ENCODE measurements at places on chromosomes 3 and 15.

DNA sequence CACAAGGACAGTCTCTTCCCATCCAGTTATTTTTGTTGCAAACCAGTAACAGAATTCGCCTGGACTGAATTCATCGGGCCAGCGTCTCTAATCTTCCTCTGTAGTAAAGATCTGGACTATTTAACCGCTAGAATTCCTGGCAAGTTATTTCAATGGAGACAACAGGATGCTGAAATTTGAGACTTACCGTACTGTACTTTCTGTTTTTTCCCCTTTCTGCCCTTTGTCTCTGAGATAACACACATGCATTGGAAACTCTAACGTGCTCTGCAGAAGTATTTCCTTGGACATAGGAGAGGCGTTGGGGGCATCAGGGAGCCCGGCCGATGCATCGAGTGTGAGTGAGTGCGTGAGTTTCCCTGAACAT, 61.5 kb downstream of the ASB7 start:
- DNase-seq, result no peak

DNA sequence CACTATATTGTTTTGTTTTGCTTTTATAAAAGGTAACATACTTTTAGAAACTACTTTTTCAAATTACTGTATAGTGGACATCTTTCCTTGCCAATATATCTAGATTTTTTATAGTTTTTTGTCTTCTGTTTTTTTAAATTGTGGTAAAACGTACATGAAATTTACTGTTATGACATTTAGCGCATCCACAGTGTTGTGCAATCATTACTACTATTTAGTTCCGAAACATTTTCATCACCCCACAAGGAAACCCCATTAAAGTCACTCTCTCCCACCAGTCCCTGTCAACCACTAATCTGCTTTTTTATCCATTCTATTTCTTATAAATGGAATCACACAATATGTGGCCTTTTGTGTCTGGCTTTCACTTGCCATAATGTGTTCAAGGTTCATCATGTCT, 54.8 kb downstream of the TMEM266 start:
- no peak for DNase-seq

DNA sequence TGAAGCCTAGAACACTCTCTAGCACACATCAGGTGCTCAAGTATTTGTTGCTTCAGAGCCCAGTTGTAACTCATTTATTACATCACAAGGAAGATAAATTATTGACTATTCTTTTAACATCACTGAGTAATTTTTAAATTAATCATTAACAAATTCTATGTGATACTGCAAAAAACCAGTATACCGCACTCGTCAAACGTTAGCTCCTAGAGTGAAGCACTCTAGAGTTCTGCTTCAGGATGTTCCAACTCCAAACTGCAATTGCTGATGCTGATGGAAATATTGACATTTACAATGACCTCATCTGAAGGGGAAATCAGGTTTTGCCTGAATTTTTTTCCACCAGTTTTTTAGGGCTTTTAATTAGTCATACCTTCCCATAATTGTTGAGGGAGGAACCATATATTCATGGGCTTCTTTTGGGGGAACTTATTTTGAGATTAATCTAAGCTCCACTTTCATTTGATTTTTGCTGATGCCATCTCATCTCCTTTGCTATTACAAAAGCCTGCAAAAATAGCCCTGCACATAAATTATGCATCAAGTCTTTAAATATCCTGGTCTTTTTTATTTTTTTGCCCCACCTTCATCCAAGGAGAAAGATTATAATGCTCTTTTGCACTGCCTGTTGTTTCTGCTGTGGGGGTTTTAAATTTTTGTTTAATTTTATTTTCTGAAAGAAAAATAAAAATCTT, 123.0 kb upstream of the STAC start:
- no peak for DNase-seq

- DNase-seq, result no peak
These were observed 28.8 kb upstream of the TMEM115 start for GRCh38 chr3:50388016-50388719.

DNA sequence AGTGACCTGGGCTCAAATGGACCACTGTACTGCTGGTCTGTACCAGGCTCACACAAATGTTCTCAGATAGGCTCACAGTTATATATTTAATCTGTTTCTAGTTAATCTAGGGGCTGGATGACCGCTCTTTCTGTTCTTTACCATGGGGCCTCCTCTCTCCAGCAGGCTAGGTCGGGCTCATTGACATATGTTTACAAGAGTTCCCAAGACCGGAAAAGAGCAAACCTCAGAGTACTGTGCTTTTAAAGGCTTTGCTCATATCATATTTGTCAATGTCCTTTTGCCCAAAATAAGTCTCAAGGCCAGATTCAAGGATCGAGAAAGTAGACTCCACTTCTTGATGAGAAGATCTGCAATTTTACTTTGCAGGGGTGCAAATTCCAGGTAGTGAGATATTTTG, 348.0 kb upstream of the EPHA6 start:
- no peak for DNase-seq

GRCh38 chr15:95957861-95958260, 372.6 kb upstream of the NR2F2 start:
- DNase-seq, result no peak

DNA sequence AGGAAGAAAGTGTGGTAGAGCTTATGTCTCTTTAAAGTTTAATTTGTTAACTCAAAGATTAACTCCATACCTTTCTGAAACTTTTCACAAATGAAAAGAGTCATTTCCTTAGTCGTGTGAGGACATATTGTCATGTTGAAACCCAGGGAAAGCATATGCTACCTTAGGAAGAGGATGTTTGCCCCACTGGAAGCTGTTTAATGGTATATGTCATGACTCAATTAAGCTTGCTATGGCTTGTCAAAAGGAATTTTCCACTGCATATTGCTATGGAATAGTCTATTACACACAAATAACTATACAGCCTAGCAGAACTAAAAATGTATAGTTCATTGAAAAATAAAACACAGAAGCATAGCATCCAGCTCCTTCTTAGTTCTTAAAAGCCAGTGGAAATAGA, 69.9 kb downstream of the NSUN3 start:
- no peak for DNase-seq

DNA sequence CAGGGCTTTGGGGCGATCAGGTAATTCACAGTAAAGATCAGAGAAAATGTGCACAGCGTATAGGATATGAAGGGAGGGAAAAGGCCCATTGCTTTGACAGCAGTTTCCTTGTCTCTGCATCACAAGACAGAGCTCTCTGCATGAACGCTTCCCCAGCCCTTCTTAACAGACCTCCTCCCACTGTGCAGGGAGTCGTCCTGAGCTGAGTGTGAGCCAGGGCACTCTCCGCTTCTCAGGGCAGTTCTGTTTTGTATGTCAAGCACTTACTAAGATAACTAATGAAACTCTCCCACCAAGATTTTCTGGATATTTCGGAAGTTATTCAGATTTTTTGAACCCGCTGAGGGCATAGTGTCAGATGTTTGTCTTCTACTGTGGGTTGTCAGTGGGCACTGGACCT, 105.8 kb upstream of the C15orf61 start:
- no peak for DNase-seq

- DNase-seq, result no peak
These were observed 232.9 kb upstream of the CTDSPL start for GRCh38 chr3:37628711-37629301.

GRCh38 chr15:90153658-90154057, 47.5 kb upstream of the SEMA4B start:
- no peak for DNase-seq

DNA sequence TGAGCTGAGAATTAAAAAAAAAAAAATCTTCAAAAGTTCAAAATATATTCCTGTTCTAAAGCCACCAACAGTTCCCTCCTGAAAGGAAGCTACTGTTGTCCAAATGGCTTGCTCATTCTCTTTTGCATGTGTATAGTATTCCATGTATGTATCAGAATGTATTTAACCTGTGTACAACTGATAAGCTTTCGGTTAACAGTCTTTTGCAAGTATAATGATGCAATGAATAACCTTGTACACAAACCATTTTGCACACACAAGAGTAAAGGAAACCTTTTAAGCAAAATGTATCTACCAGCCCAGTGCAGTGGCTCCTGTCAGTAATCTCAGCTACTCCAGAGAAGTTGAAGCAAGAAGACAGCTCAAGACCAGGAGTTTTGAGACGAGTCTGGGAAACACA, 32.6 kb downstream of the TOPBP1 start:
- DNase-seq, result no peak

DNA sequence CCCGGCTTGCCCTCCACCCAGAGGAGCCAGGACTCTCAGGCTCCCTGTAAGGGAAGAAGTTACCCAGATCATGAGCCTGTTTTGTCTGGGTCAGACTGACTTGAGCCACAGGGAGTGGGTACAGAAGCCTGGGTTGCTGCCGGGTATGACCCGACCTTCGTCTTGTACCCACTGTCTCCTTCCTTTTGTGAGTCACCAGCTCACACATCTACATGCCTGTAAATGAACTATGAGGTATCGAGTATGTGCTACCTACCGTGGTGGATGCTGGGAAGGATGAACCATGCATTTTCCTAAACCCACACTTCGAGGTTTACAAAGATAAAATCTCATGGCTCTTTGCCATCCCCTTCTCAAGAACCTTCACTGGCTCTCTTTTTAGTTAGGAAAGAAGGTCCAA, 56.9 kb downstream of the CACNA1D start:
- no peak for DNase-seq

GRCh38 chr15:25239471-25240345, 199.1 kb downstream of the UBE3A start:
- DNase-seq, result no peak

GRCh38 chr15:29418178-29418577, 148.6 kb upstream of the NSMCE3 start:
- DNase-seq, result no peak

- DNase-seq, result no peak
These were observed 12.2 kb downstream of the SLCO2A1 start for GRCh38 chr3:134017490-134017889.

GRCh38 chr15:83565553-83566159, 88.3 kb upstream of the ADAMTSL3 start:
- DNase-seq, result no peak

DNA sequence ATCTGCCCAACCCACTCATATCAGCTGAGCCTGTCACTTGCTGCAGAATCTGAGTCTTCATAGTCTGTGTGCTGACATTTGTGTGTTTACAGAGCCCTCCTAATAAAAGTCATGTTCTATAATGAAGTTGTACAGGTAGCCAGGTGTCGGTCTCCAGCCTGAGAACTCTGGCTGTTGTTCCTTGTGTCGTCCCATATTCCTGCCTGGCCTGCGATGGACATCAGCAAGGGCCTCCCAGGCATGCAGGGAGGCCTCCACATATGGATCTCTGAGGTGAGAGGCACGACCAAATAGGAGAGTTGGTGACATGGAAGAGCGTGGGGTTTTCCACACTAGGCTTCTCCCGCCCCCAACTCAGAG, 2.9 kb downstream of the VILL start:
- no peak for DNase-seq

DNA sequence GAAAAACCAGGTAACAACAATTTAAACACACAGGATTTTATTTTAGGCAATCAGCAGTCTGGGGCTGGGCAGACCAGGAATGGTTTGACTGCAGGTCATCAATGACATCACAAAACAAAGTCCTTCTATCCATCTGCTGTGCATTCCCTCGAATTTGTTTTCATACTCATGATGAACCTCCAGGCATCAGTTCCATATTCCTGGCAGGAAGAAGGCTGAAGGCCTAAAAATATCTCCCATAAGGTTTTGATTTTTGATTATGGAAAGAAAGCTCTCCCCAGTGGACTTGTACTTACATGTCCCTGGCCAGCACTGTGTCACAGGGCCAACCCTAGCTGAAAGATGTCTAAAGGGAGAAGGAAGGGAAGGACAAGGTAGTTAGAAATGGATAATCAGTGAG, 107.4 kb downstream of the PEAK1 start:
- no peak for DNase-seq

GRCh38 chr3:182837855-182838454, 44.7 kb downstream of the ATP11B start:
- no peak for DNase-seq

GRCh38 chr15:91456251-91456718, 356.2 kb downstream of the SV2B start:
- no peak for DNase-seq

DNA sequence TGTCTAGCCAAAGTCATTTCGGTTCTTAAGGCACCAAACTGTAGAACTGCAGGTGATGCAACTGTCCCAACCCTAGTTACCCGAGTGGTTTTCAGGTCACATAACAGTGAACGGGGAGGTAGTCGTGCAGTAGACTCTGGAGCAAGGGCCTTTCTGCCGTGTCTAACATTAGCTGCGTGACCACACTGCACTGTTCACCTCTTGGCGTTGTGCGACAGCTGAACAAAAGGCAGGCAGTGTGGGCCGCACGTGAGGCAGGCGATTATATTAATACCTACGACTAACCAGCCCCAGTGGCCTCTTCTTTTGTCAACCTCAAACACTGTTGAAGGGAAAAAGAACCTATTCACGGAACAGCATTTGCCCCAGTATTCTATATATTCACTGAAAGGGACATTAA, 2.8 kb downstream of the LRRN1 start:
- no peak for DNase-seq

DNA sequence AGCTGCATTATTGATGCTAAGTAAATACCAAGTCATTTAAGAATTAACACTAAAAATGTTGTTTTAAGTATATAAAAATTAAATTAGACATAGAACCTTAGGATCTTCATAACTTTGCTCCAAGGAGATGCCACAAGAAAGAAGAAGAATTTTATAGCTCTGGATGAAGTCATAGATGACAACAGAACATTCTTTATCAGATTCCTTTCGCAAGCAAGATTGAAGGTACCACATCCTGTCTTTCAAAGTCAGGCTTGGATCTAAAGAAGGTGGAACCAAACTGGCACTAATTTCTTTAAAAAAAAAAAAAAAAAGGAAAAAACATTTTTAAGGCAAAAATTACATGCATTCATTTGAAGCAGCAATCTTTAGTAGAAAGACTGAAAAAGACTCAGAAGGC, 62.5 kb downstream of the POLQ start:
- DNase-seq, result no peak

DNA sequence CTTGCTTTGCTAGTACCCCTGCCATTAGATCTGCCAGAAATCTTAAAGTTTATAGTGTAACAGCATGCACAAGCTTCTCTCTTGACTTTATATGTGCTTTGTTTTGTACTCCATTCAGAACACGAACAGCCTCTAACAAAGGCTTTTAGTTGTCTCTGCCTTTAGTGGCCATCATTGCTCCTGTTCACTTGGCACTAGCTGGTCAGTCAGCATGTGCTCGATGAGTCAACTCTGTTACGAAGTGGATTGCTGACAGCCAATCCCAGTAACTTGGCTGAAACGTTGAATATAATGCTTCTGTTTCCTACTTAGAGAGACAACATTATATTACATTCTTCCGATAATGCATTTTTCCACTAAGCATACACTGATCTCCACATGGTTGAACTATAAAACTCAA, 349.2 kb downstream of the NAALADL2 start:
- no peak for DNase-seq

DNA sequence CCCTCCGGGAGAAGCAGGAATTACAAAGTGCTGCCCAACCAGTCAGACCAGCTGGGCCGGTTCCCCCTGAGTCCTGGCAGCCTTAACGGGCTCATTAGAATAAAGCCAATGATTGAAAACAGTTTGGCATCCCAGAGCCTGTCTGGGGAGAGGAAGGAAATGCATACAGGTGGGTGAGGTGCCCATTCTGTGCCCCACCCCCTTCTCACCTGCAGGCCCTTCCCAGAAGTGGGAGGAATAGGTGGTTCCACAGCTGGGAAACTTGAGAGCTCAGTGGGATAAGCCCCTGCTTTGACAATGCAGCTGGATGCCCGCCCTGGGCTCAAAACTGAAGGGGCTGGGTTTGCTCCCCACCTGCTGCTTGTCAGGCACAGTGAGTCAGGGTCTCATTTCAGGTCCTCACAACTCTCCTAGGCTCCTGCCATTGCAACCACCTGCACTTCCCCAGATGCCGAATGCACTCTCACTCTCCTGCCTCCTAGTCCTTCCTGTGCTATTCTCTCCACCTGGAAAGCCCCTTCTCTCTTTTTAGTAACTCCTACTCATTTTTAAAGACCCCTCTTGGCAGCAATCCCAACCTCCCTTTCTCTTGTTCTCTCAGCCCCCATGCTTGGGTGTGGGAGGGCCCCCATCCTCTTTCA, 5.5 kb upstream of the BUB1B start:
- no peak for DNase-seq
